ENCODE measurements at places on chromosomes 7 and 10. TPM values are rescaled to one million over a fixed set of nuclear protein-coding genes. Genes with fewer than 3 reads are reported as not detected.

Gene REEP3
- 16.1 TPM for total RNA-seq

Gene ZNF467
- total RNA-seq = 0.55 TPM

DNA sequence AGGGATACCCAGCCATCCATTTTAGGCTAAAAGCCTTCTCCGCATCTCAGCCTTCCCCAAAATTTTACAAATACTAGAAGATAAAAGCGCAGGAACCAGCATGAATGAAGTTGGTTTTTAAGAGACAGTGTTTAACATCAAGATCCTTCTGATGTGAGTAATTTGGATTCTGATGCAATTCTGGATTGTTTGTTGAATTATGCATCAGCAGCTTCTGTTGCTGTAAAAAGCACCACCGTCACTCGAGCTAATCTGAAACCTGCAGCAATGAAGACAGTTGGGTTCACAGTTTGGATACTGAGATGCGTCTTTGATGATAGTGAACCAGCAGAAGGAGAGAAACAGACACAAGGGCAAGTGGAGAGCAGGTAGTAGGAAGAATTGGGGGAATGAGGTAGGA, 179.2 kb downstream of the PLXNA4 start:
- DNase-seq = no peak

GRCh38 chr10:126181626-126182025, 206.7 kb downstream of the ADAM12 start:
- DNase-seq = no peak

DNA sequence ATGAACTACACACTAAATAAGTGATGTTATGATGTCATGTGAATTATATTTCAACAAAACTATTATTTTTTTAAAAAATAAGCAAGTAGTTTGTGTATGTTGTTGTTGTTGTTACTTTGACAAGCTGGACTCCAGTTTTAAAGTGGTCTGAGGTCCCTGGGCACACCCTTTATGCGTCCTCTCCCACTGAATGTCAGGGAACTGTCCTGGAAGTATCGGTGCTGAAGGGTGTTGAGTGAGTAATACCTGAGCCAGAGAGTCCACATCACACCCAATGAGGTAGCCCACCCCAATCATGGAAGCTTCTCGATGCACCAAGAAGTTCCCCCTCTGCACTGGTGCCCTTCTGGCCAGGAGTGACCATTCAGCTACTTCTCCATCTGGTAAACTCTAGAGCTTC, 64.3 kb downstream of the FOXI2 start:
- no peak for DNase-seq

Measured in H7 (cell line).